ENCODE measurements at places on chromosomes 5 and 9.
A peak's percentile ranks its signal among the peaks of the same experiment; 100 is the strongest.

DNA sequence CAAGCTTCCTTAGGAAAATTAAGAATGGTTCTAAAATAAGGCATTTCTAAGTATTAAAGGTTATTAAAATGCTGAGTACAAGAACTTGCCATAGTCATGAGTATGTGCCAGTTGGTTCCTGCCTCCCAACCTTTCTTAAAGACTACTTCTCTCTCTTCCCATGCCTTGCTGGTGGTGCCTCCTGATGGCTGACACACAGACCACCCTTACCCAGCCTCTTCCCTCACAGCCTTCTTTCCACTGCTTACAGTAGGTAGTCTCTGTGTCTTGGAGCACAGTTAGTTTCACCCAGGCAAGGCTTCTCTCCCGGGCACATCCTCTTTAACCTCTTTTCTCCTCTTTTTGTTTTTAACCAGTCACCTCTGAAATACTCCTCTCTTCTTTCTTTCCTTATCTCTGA lies 20.6 kb upstream of the GPR150 start:
- no peak for DNase-seq

- no peak for DNase-seq
These were observed 54.0 kb downstream of the SCAI start for GRCh38 chr9:125089331-125089730.

DNA sequence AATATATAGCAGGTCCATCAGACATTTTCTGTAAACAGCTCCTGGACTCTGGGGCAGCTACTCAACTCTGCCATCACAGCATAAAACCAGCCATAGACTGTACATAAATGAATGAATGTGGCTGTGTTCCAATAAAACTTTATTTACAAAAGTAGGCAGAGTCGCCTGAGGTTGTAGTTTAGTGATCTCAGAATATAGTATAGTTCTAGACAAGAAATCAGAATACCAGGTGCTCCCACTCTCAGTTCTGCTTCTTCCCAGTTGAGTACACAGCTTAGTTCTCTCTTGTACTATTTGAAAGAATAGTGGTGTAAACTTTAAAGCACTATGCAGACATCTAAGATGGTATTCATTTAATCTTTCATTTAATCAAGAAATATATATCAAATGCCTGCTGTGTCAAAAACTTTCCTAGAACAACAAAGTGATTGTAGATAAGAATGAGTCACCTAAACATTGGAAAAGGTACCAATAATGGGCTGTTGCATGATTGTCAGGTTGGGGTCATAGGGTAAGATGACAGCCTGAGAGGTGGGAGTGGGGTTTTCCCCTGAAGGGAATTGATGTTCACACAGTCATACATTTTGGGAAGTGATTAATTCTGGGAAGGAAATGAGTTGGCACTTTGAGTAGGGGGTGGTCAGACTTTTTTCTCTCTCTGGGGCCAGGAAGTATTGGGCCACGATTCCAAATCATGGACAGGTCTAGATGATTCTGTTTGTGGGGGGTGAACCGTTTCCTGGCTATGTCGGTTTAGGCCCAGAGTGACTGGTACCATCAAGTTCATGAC lies 37.0 kb downstream of the TNFSF8 start:
- no peak for DNase-seq

- no peak for DNase-seq
These were observed 409.3 kb upstream of the SLC24A2 start for GRCh38 chr9:20197976-20198685.

GRCh38 chr5:142608081-142608480 lies 77.8 kb downstream of the FGF1 start:
- DNase-seq = no peak

DNA sequence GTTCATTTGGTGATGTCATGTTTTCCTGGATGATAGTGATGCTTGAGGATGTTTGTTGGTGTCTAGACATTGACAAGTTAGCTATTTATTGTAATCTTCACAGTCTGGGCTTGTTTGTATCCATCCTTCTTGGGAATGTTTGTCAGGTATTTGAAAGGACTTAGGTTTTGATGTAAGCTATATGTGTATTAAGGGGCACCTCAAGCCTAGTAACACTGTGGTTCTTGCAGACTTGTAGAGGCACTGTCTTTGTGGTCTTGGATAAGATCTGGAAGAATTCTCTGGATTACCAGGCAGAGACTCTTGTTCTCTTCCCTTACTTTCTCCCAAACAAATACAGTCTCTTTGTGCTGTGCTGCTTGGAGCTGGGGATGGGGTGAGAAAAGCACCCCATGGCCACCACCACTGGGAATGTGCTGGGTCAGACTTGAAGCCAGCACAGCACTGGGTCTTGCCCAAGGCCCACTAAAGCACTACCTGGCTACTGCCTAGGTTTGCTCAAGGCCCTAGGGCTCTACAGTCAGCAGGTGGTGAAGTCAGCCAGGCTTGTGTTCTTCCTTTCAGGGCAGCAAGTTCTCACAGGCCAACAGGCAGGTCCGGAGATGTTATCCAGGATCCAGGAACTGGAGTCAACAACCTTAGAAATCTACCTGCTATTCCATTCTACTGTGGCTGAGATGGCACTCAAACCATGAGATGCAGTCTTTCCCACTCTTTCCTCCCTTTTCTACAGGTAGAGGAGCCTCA lies 49.3 kb upstream of the GNA14 start:
- DNase-seq = no peak

DNA sequence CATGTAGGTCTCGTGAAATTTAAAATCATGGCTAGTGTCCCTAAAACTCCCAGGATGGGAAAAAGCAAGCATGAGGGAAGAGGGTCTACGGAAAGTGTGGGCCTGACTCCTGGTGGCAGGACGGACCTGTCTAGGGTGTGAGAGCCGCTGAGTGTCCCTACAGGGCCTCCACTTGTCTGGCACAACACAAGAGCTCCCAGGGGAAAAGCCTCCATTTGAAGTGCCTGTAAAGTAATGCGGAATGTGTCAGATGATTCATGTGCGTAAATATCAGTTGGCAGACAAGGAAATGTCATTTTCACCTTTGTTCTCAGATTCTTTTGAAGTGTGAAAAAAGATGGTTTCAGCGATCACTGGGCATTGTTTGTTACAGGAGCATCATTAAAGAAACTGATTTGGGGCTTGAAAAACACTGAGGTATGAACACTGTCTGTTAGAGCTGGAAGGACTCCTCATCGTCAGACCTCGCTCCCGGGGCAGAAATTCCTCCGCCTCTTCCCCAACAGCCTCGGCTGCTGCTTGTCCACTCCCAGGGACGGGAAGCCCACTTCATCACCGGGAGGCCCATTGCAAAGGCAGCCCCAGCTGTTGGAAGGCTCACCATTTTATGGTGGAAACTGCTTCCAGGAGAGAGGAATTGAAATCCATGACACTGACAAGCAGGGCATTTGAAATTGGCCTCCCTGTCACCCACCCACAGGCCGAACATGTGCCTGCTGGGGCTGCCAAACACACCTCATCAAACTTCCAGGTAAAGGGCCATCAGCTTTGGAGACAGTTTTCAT lies 240.8 kb downstream of the FSTL4 start:
- no peak for DNase-seq

DNA sequence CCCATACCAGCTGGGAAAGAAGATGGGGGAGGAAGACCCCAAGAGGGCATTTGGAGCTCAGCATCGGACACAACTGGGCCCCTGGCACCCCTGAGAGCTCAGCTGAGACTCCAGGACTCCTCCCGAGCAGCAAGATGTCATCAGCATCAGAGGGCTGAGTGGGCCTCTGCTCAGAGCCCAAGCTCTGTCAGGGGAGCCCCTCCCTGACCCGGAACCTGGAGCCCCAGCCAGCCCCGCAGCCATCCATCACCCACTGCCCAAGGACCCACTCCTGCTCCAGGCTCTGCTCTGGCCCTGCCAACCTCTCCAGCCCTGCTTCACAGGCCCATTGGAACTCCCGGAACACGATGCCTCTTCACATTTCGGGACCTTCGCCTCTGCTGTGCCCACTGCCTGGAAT lies 9.8 kb downstream of the NR5A1 start:
- DNase-seq = no peak

GRCh38 chr5:82019342-82020138 lies 47.7 kb downstream of the ATG10 start:
- DNase-seq = no peak

GRCh38 chr9:18786911-18787650 lies 245.9 kb downstream of the SAXO1 start:
- peak; percentile 28 for DNase-seq

DNA sequence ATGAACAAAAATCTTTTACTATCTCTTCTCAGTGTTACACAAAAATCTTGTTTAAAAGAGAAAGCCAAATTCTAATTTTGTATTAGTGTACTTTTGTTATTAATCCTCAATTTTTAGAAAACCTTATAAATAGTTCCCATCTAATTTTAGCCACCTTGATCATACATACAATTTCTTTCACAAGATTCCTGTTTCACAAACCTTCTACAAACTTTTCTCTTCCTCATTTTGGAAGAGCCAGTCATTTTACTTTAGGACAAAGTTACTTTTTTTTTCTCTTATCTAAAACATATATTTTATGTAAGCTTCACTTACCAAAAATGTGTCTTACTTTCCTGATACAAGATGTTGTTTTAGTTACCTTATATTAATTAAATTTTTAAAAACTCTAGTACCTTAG lies 161.3 kb downstream of the YIPF5 start:
- no peak for DNase-seq

DNA sequence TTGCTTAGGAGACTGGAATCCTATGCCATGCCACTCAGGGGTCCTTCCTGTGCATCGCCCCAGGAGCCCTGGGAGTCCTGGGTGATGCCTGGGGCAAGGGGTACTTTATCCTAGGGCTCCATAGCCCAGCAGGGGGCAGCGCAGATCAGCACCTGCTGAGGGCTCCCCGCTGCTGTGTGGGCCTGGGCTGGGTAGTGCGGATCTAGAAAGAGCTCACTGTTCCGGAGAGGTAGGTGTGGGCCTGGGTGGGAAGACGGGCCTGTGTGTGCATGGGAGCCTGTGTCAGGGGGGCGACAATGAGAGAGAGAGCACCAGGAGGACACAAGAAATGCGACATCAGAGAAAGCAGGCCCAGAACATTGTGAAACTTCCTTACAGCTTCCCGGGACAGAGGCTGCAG lies 11.4 kb upstream of the DAB2IP start:
- peak; percentile 50 for DNase-seq

- DNase-seq = no peak
These were observed 829 bp downstream of the FIBCD1 start for GRCh38 chr9:130938184-130938651.

DNA sequence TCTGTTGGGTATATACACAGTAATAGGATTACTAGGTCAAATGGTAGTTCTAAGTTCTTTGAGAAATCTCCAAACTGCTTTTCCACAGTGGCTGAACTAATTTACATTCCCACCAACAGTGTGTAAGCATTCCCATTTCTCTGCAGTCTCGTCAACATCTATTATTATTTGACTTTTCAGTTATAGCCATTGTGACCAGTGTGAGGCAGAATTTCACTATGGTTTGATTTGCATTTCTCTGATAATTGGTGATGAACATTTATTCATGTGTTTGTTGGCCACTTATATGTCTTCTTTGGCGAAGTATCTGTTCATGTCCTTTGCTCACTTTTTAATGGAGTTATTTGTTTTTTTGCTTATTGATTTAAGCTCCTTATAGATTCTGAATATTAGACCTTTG lies 596.2 kb upstream of the DAB2 start:
- DNase-seq = no peak

DNA sequence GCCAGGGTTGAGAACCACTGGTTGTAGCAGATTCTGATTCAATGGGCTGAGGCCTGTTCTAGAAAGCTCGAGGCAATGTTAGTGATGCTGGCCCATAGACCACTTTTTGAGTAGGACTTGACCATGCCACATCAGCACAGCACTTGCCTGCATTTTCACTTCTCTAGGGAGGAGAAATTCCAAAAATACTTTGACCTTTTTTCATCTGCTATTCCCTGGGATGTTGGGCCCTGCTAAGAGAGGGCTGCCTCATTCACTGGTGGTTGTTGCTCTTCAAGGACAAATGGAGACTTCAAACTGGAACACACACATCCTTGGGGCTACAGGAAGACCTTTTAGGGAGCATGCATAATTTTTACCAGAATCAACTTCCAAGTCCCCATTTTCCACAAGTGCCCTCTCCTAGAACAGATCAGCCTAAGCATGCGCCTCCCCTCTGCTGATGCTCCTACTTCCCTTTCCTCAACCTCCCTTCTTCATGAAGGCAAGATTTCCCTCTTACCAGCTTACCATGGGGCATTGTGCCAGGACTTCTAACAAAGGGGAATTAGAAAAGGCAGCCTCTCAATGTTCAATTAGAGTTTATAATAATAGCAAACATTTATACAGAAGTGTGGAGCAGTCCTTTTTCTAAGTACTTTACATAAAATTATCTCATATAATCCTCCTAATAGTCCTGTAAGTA lies 12.7 kb upstream of the TGFBI start:
- DNase-seq = no peak

- DNase-seq = no peak
These were observed 178.9 kb downstream of the NMUR2 start for GRCh38 chr5:152226191-152226590.

DNA sequence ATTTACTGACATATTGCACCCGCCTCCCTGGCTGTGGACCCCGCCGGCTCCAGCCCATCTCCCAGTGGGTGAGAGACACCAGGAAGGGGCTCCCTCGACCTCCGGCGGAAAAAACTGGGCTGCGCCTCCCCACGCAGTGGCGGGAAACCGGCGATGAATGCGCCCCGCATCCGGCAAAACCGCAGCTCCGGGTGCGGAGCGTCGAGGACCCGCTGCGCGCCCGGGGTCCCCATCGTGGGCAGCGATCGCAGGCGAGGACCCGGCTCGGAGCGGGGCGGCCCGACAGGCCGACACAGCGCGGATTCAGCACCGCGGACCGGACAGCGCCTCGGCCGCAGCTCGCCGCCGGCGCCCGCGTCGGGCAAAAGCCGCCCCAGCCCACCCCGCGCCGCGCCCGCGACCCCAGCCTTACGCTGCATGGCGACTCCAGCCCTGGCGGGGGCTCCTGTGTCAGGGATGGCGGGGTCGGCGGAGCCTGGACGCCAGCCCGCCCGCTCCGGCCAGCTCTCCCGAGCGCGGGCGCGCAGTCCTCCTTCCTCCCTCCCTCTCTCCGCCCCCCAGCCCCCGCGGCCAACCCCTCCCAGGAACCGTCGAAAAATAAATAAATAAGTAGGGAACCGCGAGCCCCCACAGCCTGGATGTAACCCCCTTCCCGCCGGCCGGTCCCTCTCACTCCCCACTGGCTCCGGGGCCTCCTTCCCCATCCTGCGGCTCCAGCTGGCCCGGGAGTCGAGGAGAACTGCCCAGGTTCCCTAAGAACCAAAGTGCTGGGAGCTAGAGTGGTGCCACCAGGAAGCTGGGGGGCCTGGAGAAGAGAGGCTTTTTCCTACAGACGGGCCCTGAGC lies 3.1 kb downstream of the LHX3 start:
- DNase-seq = peak; percentile 76

DNA sequence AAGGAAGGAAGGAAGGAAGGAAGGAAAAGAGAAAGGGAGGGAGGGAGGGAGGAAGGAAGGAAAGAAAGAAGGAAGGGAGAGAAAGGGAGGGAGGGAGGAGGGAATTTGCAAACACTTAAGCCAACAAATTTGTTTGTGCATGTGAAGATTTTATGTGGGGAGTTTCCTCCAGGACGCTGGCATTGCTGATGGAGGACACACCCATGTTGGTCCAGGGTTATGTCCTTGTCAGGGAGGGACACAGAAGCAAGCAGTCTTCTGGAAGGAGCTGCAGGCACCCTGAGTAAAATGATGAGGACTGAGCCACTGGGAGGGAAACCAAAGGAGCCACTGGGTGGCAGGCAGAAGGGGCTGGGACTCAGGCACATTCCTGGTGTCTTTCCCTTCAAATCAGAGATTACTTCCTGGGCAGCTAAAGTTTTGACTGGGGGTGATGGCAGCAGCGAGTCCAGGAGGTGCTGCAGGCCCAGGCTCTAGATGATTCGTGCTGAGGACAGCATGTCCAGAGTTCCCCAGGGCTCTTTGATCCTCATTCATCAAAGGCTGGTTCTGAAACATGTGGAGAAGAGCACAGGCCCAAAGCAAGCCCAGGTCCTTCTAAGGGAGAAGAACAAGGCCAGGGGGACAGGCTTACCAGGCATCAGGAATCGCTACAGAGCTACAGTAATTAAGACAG lies 109.2 kb downstream of the PAX5 start:
- DNase-seq = peak; percentile 17

Measured in astrocyte of the hippocampus (primary cell).